CD4-positive, alpha-beta T cell treated with Interleukin-17A for 4 hours (primary cell): ENCODE measurements at places on chromosomes 6 and 20.

- no peak for DNase-seq
Measured at GRCh38 chr20:23299673-23300050, 50.9 kb upstream of the NXT1 start.

- no peak for DNase-seq
Measured at GRCh38 chr20:23690581-23690980, 1.7 kb upstream of the CST4 start.

- DNase-seq, result no peak
Measured at GRCh38 chr6:151553416-151554165, 59.8 kb downstream of the CCDC170 start.

- DNase-seq, result no peak
Measured at GRCh38 chr6:146876271-146877151, 277.7 kb downstream of the ADGB start.

DNA sequence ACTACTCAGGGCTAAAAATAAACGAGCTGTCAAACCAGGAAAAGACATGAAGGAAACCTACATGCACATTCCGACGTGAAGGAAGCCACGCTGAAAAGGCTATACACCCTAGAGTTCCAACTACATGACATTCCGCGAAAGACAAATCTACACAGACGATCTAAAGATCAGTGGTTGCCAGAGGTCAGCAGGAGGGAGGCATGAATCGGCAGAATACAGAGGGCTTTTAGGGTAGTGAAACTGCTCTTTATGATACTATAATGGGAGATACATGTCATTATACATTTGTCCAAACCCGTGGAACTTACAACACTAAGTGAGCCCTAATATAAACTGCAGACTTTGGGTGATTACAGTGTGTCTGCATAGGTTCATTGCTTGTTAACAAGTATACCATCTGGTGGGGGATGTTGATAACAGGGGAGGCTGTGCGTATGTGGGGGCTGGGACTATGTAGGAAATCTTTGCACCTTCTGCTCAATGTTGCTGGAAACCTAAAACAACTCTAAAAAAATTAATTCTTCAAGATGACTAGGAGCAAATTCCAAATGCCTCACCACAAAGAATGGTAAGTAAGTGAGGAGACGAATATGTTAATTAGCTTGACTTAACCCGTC lies 132.2 kb upstream of the CDH4 start:
- DNase-seq, result no peak

DNA sequence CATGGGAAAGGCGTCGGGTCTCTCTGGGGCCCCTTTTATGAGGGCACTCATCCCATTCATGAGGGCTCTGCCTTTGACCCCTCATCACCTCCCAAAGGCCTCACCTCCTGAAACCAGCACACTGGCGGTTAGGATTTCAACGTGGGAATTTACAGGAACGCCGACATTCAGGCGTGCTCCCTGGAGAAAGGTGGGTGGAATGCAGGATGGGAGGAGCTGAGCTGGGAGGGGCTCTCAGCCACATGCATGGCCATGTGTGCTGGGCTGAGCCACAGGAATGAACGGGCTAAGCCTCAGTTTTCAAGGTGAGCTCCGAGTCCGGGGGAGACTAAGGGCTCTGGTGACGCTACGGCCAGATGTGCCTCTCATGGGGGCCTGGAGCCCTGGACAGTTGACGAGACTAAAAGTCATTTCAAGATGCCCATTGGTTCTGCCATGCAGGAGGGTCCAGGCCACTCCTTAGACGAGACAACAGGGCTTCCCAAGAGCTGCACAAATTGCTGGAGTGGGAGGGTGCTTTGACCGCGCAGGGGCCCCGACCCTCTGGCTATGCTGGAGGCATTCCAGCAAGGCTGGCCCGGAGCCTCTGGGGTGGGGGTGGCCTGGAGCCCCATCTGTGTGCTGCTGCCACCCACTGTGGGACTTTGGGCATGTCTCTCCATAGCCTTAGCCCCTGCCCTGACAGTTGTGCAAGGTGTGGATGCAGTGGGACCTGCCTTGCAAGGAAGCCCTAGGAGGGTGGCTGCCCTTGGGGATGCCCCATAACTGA lies 3.8 kb upstream of the ARFGAP1 start:
- no peak for DNase-seq

DNA sequence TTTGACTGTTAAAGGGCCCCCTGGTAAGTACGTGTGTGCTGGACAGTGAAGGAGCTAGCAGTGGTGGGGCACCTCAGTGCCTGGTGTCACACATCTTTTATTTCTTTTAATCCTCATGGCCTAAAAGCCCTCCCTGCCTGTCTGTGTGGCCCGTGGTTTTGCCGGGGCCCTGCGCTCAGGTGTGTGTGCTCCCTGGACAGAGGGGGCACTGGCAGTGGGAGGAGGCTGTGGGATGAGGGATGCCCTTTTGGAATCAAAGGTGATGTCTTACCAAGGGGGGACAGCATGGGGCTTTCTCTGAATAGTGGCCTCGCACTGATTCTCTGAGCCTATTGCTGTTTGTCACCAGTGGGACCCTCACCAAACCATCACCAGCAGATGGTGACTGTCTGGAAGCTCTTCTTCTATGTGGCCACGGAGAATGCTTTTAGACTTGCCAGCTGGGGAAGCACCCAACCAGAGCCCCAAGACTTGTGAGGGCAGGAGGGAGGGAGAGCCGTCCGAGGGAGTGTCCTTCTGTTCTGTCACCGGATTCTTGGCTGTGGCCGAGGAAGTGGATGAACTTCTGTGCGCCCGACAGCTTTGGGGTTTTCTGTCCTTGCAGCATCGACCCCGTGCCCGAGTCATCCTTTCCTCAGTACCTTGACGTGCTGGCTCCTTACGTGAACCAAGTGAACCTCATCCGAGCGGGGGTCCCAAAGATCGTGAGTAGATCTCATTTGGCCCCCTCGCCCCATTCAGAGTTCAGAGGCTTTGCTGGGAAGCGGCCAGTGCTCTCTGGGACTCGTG lies 18.1 kb downstream of the PNLDC1 start:
- DNase-seq, result no peak

GRCh38 chr20:52311209-52311794 lies 119.7 kb upstream of the ZFP64 start:
- no peak for DNase-seq

- no peak for DNase-seq
Measured at GRCh38 chr6:3359101-3359752, 97.6 kb downstream of the SLC22A23 start.

GRCh38 chr6:132505158-132505557 lies 7.8 kb downstream of the STX7 start:
- no peak for DNase-seq

- peak; percentile 35 for DNase-seq
Measured at GRCh38 chr6:158283304-158283980, 28.8 kb upstream of the TULP4 start.
